ENCODE measurements at places on chromosomes 2 and 18.
A peak's percentile ranks its signal among the peaks of the same experiment; 100 is the strongest.

DNA sequence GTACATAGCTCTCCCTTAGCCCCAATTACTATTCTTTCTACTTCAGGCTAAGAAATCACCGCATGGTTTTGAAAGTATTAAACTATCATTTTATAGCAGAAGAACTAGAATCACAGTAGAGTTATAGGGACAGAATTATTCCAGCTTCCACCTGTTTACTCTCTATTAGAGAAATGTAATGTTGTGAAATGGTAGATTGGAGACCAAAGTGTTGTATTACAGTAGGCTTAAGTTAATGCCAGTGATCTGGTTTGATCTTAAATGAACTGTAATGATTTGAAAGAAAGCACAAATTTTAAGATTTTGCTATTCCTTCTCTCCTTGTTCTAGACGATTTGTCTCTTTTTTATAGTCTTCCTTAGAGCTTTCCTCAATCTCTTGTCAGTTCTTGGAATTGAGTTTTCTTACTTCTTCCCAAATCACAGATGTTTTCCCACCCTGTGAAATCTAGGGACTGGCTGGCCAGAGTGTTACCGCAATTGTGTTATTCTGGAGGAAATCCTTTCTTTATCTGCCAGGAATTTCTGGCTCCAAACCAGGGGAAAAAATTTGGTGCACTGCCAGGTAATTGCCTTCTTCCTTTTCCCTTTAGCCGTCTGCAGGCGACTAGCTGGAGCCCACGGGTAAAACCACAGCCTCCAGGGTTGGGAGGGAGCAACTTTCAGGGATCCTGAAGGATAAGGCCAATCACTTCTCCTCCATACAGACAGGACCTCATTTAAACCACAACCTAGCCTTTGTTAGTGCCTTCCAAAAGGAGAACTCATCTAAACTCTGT lies 51.7 kb downstream of the NOP58 start:
- DNase-seq, result no peak

DNA sequence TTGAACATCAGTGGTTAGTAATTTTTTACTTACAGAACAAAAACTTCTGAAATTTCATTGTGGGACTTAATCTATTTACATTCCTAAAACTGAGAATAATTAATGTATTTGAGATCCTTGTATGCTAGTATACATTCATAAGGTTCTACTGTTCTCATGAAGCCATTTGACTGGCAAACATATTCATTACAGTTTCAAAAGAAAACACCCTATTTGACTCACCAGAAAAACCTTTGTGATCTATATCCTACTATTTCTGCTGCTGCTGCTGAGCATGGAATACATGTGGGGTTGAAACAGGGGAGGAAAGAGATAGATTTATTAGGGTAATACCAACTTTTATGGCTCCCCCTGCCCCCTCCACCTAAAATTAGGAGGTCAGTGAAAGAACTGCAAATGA lies 21.8 kb downstream of the MARS2 start:
- no peak for DNase-seq

DNA sequence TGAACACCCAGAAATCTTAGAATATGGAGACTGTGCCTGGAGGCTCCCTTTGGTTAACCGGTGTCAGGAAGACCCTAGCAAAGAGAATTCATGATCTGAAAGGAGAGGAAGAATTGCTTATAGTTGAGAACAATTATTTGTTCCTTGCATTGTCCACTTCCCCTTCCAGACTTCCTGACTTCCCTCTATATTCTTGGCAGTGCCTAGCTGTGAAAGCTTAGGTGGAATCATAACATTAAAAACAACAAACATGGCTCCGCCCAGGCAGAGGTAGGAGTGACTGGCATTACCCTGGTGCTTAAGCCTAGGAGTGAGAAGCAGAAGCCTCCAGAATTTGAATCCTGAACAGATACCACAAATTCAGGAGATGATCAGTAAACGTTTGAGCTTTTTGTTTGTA lies 1.9 kb downstream of the TTL start:
- no peak for DNase-seq

GRCh38 chr2:240560084-240560479 lies at the start of gene DUSP28:
Gene DUSP28, plus strand, starts transcription at chr2:240560357. Its CDS starts 328 bp downstream, at chr2:240560685.
- DNase-seq, result peak; percentile 95

DNA sequence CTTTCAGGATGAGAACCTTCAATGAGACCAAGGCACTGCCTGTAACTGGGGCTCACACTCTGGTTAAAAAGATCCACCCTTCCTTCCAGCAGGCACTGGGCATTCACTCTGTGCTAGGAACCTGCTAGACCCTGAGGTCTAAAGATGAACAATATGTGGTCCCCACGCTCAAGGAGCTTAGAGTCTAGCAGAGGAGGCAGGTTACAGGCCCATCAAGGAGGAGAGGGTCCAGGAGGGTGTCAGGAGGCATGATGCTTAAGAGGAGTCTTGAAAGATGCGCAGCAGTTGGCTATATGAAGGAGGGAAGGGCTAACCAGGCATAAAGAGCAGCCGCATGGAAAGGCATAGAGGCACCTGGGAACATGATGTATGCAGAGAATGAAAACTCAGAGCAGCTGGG lies 4.5 kb downstream of the ANKRD53 start:
- DNase-seq, result no peak

- no peak for DNase-seq
Observed at GRCh38 chr2:40126006-40126405, 325.9 kb downstream of the SLC8A1 start.

DNA sequence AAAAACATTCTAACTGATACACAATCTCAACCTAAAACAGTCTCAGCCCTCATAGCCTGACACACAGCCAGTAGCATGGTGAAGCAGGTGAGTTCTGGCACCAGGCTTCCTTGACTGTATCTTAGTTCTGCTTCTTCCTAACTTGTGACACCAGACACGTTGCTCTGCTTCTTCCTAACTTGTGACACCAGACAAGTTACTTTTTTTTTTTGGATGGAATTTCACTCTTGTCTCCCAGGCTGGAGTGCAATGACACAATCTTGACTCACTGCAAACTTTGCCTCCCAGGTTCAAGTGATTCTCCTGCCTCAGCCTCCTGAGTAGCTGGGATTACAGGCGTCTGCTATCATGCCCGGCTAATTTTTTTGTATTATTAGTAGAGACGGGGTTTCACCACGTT lies 6.7 kb upstream of the ATG16L1 start:
- DNase-seq, result no peak

DNA sequence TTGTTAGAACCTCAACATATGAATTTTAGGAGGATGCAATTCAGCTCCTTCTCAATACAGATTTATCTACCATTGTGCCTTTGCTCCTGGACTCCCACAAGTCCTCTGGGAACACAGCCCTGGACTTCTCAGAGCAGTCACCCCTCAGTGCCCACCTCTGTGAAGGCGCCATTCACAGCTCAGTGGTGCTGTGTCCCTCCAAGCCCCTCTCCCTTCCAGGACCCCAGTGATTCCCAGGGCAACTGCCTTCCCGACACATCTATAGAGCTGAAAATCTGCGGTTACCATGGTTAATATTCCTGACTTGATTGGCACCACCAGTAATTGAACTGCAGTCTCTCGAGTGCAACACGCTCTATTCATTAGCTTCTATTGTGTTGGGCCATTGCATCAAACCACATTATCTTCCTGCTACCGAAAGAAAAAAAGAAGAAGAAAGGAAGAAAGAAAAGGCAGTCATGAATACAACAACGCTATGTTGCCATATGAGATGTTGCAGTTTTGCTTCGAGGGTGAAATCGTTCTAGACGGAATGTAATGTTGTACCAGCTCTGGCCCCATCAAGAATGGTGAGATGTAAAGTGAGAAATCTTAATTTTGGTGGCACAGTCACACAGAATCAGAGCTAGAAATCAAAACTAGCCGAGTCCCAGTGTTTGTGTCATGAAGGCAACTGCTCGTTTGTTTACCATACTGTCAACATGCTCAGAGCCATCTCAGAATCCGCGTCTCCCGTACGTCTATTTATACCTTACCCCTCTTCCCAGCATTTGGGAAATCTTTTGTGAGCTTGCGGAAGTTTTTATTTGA lies 524.0 kb upstream of the ID2 start:
- no peak for DNase-seq

GRCh38 chr2:72147303-72147971 lies at the start of gene CYP26B1:
Gene CYP26B1, minus strand, starts transcription at chr2:72147862. Its CDS starts 28 bp downstream, at chr2:72147834.
- DNase-seq, result peak; percentile 18

- DNase-seq, result no peak
Observed at GRCh38 chr2:17355608-17356329, 162.5 kb downstream of the RAD51AP2 start.
